ENCODE measurements at places on chromosomes 7 and 10.

DNA sequence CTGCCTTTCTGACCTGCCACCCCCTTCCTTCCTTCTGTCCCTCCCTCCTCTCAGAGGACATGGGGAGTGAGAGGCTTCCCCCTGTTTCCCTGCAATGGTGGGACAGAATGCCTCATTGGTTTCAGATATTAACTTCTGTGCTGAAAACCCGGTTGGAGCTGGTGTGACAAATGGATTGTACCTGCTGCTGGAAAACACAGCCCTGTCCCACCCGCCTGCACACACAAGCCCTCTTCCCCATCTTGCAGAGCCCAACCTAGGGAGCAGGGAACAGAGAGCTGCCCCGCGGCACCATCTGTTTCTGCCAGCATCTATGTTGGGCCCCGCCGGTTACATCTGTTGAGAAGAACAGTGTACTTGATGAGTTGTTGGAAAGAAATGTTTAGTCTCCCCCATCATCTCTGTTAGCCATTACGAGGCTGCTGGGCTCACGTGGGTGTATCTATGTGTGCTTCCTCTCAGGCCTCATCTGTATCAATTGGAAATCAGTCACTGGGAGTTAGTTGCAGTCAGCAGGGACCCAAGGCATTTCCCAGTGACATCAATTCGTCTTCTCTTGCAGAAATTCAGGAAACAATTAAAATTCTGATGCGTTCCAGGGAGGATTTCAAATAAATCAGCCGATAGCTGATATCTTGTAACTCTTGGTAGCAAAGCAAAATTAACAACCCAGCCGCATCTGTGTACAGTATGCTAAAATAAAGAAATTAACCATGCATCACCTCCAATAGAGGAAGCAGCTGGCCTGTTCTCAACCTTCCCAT lies 725.6 kb upstream of the GALNT17 start:
- no peak for DNase-seq

GRCh38 chr10:79890469-79890868 lies 58.4 kb downstream of the SFTPD start:
- DNase-seq = no peak

- DNase-seq = no peak
Measured at GRCh38 chr10:29214551-29214950, 74.3 kb upstream of the LYZL1 start.

DNA sequence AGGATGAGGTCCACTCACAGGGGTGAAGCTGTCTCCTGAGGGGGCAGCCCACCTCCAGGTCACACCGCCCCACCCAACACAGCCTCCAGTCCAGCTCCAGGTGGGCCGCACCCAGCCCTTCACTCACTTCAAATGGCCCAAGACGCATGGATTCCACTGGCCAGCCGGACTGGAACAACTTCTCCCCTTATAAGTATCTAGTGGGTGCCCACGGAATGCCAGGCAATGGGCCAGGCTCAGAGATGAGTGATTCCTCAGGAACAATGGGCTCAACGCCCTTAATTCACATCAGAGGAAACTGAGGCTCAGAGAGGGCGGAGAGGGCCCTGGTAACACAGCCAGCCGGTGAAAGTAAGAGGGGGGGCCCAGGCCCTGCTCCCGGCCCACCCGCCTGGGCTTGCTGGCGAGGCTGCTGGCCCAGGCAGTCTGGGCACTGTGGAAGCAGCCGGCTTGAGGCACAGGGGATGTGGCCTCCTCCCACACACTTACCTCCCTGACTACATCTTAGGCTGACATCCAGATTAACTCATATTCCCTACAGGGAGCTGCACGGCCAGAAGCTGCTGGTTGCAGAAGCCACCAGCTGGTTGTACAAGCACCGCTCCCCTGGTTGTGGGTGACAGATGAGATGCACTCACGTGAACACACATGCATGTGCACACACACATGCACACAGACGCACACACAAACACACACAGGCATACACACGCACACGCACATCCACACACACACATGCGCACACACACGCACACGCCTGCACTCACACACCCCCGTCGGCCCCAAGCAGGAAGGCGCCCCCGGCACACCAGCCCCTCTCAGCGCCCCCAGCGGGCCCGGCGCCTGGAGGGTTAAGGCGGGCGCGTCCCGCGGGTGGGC lies 1.0 kb upstream of the FAM20C start:
- no peak for DNase-seq

GRCh38 chr7:110470420-110470819 lies 620.5 kb upstream of the LRRN3 start:
- DNase-seq = no peak

- DNase-seq = no peak
Measured at GRCh38 chr7:73623798-73624668, at the start of gene MLXIPL. Gene MLXIPL (minus strand): TSS chr7:73624522. CDS start chr7:73624492, 30 bp downstream.

DNA sequence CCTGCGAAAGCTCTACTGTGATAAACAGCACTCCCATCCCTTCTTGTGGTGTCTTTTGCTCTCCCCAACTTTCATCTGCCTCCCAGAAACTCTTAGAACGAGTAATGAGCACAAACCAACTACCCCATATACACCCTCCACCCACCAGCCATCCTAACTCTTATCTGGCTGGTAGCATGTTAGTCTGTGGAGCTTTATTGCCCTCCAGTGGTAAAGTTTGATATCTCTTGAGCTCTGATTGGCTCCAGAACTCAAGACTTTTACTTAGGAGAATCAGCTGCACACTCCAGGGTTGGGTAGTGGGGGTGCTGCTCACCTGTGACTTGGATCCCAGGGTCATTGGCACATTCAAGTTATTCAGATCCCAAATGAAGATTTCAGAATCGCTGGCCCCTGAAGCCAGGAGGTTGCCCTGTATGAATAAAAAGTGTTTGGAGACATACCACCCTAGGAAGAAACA lies 10.9 kb downstream of the SEC31B start:
- DNase-seq = no peak

GRCh38 chr7:87212498-87212897 lies 7.0 kb downstream of the TMEM243 start:
- no peak for DNase-seq

GRCh38 chr7:6208573-6209328 lies 63.7 kb downstream of the CYTH3 start:
- DNase-seq = no peak

GRCh38 chr10:43682956-43683355 lies 34.3 kb upstream of the ZNF32 start:
- no peak for DNase-seq

DNA sequence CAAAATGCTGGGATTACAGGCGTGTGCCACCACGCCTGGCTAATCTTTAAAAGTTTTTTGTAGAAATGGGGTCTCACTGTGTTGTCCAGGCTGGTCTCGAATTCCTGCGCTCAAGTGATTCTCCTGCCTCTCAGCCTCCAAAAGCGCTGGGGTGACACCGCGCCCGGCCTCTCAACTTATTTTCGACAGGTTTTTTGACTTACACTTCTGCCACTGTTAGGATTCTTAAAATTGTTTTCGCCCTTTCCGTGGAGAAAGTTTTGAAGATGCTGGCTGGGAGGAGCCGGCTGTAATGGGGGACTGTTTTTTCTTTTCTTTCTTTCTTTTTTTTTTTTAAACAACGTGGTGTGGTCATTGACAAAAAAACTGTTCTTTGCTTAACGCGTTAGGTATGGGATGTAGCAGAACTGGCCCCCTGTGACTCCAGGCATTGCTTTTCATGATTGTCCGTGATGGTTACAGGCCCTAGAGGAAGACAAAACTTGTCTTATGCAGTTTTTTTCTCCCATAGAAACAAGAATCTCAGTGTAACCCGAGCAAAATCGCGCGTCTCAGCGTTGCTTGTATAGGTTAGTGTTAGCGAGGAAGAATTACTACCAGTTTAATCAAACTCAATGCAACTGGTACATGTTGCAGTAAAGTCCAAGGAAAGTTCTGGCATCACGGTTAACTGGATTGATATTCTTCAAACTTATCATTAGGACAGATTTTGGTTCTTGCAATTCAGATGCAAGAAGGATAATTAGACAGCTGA lies 72.2 kb downstream of the DAGLB start:
- no peak for DNase-seq

GRCh38 chr10:71092812-71093401 lies 119.5 kb upstream of the UNC5B start:
- no peak for DNase-seq

GRCh38 chr10:34305189-34305588 lies 509.9 kb downstream of the PARD3 start:
- no peak for DNase-seq
